ENCODE measurements at places on chromosomes 16 and 17.

DNA sequence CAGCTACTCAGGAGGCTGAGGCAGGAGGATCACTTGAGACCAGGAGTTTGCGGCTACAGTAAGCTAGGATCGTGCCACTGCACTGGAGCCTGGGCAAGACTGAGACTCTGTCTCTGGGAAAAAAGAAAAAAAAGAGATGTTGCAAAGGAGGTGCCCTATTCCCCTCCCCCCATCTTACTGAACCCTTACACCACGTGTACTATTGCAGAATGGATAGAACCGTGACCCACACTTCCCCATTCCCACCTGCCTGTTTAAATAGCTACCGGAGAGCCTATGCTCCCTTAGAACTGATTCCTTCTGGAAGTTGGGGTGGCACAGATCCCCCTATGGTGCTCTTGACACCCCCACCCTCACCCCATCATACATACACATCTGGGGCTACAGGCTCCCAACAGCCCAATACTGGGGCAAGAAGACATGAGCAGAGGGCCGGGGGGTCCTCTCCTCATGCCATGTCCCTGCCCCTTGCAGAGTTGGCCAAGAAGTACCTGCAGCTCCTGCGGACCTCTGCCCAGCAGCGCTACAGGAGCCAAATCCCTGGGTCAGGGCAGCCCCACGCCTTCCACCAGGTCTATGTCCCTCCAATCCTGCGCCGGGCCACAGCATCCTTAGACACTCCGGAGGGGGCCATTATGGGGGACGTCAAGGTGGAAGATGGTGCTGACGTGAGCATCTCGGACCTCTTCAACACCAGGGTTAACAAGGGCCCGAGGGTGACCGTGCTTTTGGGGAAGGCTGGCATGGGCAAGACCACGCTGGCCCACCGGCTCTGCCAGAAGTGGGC is 35.7 kb downstream of the NLRC5 start:
- no peak for DNase-seq

DNA sequence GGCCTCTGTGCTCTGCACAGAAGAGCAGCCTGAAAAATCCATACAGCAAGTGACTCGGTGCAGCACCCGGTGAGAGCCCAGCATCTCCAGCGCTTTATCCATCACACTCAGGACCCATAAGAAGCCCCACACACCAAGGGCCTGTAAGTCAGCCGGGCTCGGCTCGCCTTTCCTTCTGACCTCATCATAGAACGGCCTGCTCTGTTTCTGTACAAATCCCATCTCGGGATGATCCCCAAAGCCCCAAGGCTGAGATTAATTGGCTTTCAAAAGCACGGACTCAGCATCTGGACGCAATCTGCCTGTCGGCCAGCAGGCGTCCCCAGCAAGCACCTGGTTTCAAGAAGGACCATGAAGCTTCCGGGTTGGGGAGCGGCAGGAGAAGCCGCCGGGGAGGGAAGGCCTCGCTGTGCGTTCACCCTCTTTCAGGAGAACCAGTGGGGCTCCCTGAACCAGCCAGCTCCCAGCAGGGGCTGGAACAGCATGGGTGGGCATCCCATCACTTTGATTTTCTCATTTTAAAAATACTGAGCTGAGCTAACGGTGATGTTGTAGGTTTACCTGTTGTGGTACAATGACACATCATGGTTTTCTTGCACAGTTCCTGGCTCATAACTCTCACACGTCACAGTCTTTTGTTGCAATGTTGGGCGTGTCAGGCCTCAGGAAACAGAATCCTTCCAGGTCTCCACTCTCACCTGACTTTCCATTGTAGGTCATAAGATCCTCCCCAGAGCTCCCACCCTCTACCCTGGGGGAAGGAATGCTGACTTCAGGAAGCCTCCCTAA is 6.7 kb downstream of the CCDC57 start:
- peak; percentile 85 for DNase-seq

GRCh38 chr16:85566561-85567100 is 46.5 kb upstream of the GSE1 start:
- DNase-seq = no peak

GRCh38 chr17:7176841-7177190 is 2.4 kb downstream of the ASGR1 start:
- DNase-seq = no peak

- no peak for DNase-seq
These were observed 167.3 kb upstream of the CDH5 start for GRCh38 chr16:66199189-66199588.

GRCh38 chr17:49497148-49498028 is 2.3 kb downstream of the NGFR start:
- no peak for DNase-seq

DNA sequence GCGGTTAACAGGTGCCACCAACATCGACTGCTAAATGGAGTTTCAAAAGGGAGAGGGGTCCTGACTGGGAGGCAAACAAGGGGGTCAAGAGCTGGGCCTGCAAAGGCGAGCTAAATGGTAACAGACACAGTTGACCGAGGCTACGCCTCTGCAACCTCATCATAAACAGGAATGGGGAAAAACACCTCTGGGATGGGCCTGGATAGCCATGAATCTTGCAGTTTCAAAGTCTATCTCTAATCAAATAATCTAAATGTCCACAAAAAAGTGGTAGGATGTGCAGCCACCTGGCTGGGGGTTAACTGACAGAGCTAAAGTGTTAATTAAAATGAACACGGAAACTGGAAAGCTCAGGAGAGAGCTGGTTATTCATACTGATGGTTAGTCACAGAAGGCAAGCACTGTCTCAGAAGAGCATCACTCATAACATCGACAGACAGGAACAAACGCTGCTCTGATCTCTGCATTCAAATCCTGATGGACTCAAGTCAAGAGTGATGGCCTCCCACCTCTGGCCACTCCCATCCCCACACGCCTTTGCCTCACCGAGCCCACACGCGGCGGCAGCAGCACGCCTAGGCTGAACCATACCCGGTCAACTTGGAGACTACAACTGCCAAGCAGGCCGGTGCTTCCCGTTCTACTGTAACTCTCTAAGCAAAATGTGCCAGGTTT is 56.3 kb downstream of the CREBBP start:
- no peak for DNase-seq

GRCh38 chr16:88968589-88969280 is 8.3 kb downstream of the CBFA2T3 start:
- DNase-seq = no peak

- no peak for DNase-seq
These were observed 213.3 kb upstream of the HS3ST4 start for GRCh38 chr16:25478476-25478875.

DNA sequence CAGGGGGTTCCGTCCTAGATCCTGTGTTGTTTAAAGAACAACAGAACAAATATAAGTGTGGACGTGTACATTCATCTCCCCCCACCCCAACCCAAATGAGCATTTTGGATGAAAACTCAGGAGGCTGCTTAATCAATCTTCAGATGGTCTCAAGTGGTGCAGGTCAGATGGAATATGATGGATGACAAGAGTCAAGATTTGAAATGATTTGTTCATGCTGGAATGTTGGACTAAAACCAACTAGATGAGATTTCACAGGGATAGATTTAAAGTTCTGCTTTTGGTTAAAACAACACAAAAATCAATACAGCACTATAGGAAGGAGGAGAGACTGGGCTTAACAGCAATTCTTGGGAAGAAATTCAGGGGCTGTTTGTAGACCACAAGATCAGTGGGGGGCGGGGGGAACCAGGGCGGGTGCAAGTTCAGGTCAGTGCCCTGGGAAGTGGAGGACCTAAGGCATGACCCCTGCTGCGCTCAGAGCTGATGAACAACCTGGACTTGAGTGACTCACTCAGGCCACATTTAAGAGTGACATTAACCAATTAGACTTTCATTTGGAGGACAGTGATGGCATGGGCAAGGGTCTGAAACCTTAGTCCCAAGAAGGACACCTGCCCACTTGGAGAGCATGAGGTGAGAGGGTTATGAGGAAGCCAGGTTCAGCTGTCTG is 15.1 kb downstream of the TTYH2 start:
- DNase-seq = no peak

GRCh38 chr17:14940108-14940937 is 324.8 kb downstream of the PMP22 start:
- DNase-seq = no peak

- DNase-seq = no peak
These were observed 201.3 kb downstream of the CEP112 start for GRCh38 chr17:65990593-65990992.

DNA sequence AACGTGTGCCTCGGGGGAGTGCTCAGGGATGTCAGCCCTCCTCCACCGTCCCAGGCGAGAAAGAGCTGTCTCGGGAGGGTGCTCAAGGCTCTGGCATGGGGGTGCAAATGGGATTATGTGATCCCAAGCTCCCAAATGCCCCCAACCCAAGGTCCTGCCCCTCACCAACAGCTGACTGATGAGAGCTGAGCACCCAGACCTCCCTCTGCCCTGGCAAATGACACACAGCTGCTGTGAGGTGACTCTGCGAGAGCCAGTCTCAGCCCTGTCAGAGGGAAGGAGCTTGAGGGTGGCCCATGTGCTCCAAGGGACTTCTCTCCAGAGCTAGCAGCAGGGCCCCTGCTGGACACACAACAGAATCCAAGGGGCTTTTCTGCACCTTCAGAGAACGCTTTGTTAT is 7.7 kb downstream of the CDH5 start:
- no peak for DNase-seq

All from LoVo (cell line).